ENCODE measurements at places on chromosomes 16 and 17.

- DNase-seq: no peak
Observed at GRCh38 chr17:74288785-74289184, 14.8 kb downstream of the DNAI2 start.

DNA sequence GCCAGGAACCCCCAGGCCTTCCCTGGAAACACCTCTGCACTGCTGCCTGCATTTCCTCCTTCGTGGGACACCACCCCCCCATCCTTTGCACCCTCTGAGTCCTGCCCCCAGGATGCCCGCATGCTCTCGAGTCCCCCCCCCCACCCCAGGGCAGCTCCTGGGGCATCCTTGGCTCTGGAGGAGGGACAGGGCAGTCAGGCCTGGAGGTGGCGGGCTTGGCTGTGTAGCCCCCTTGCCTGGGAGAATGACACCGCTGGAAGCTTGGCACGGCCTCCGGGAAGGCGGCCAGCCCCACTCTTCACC lies 98.9 kb upstream of the GSE1 start:
- DNase-seq: no peak

DNA sequence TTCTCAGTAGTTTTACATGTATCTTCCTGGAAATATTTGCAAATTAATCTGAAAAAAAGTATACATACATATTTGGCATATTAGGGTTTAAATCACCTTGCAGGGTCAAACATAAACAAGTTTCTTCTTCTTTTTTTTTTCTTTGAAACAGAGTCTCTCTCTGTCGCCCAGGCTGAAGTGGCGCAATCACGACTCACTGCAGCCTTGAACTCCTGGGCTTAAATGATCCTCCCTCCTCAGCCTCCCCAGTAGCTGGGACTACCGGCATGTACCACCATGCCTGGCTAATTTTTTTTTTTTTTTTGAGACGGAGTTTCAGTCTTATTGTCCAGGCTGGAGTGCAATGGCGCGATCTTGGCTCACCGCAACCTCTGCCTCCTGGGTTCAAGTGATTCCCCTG lies 12.6 kb upstream of the FUS start:
- no peak for DNase-seq

DNA sequence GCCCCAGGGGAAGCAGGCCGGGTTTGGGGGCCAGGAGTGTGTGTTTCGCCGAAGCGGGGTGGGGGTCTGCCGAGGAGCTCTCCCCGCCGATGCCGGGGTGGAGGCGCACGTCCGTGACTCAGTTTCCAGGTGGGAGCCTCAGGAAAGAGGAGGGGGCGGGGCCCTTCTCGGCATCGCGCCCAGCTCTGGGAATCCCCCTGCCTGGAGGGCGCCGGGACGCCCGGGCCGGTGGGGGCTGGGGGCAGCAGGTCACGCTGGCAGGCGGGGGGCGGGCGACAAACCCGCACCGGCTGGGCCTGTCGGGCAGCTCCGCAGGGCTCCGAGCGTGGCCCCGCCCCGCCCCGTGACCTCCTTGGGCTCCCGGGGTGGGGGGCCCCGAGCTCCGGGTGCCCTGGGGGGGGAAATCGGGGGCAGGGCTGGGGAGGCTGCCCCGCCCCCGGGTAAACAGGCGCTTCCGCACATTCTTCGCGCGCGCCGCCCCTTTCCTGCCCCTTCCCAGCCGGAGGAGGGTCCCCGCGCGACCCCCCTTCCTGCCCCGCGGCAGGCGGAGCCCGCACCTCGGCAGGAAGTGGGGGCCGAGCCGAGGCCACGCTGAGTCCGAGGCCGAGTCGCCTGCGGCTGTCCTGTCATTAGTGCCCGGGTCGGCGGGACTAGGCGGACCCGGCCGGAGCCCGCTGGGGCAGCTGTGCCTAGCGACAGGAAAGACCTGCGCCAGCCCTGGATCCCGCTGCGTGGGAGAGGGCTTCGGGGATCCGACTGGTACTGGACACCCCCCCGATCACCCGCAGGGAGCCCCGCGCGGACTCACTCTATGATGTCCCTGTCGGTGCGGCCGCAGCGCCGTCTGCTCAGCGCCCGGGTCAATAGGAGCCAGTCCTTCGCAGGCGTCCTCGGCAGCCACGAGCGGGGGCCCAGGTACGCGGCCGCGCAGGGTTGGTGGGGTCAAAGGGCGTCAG lies 9.3 kb downstream of the RIPOR1 start:
- peak; percentile 87 for DNase-seq

GRCh38 chr17:28230011-28230410 lies 89.0 kb upstream of the TMEM97 start:
- DNase-seq: no peak

DNA sequence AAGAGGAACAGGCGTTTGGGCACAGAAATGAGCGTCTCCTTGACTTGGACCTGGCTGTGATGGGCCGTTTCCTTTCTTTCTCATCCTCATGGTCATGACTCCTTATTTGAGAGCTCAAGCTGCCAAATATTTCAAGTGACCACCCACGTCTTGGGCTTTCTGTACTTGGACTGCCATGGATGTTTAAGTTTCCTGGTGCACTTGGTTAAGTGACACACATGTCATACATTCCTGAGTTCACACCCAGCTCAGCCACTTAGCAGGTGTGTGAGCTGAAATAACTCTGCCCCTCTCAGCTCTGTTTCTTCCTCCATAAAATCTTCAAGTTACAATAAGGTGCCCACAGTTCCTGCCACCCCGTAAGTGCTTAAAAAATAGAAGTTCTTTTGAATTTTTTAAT lies 114.5 kb downstream of the CLEC16A start:
- DNase-seq: no peak

- DNase-seq: no peak
Observed at GRCh38 chr17:59702304-59702703, 4.9 kb downstream of the PTRH2 start.

DNA sequence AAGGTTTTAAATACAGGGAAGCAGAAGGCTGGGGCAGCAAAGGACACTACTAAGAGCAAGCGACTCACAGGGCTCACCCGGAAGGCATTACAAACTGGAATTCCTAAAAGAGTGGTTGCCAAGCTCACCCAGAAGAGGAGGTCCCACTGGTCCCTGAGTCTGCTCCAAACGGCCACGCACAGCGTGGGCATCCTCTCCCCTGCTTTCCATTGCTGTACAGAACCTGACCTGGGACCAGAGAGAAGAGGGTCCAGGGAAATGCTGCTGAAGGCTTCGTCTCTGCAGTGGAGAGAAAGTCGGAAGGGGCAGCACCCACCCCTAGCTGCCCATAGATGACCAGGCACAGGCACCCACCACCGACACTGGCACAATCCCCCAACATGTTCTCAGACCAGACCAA lies 67.2 kb downstream of the ADCY9 start:
- no peak for DNase-seq

DNA sequence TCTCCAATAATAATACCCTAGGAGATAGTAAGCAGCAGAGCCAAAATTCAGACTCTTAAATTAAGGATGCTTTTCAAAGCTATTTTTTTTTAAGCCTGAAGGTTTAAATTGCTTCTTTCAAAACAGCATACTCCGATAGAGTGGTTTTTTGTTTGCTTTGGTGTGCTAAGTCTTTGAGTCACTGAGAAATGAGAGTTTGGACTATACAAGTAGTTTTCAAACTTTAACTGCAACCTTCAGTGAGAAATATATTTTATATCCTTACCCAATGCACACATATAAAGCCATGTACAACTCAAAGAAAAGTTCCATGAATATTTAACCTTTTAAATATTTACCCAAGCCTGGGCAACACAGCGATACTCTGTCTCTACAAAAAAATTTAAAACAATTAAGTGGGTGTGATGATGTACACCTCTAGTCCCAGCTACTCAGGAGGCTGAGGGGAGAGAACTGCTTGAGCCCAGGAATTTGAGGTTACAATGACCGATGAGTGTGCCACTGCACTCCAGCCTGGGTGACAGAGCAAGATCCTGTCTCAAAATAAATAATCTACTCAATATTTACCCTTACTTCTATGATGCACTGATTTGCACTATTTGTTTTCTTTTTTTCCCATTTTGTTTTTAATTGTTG lies 19.2 kb downstream of the DCUN1D3 start:
- DNase-seq: no peak

DNA sequence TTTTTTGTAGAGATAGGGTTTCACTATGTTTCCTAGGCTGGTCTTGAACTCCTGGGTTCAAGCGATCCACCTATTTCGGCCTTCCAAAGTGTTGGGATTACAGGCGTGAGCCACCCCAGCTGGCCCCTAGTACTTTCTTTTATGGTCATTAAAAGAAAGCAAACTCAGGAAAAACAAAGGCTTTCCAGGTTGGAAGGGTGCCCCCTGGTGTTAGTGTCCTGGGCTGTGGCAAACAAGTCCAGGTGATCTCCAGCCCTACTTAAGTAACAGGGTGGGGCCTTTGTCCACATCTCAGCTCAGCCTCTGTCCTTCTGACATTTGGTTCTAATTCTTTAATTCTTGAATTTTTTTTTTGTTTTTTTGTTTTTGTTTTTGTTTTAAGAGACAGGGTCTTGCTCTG lies 6.9 kb downstream of the IGFBP4 start:
- DNase-seq: peak; percentile 33

Data from CD4-positive, alpha-beta T cell treated with Interleukin-21 for 1 hour (primary cell).